Transverse colon (tissue), 4 donors: ENCODE measurements at places on chromosomes 13 and 19. TPM values are rescaled to one million over a fixed set of nuclear protein-coding genes. Genes with fewer than 3 reads are reported as not detected.

The UNC13A gene
- 0.27 TPM for total RNA-seq

The SLC1A6 gene
- total RNA-seq, result not detected

The CYP4F8 gene
- not detected for total RNA-seq

The TINCR gene
- total RNA-seq, result 45.3 TPM

The ZNF541 gene
- 0.16 TPM for total RNA-seq

The AP1M2 gene
- 48.4 TPM for total RNA-seq

The ZNF234 gene
- 10.1 TPM for total RNA-seq

The FGF14 gene
- under 0.01 TPM for total RNA-seq

The BEST2 gene
- 121 TPM for total RNA-seq

The ZBTB32 gene
- total RNA-seq, result not detected

The RETN gene
- total RNA-seq, result not detected

The ZNF681 gene
- 2.3 TPM for total RNA-seq

The MATK gene
- total RNA-seq, result not detected

The BORA gene
- 8.9 TPM for total RNA-seq

The STK24 gene
- total RNA-seq, result 123 TPM

The TPGS1 gene
- 44.1 TPM for total RNA-seq

The ELSPBP1 gene
- total RNA-seq, result not detected

The RASIP1 gene
- total RNA-seq, result 3.8 TPM

The SIGLEC8 gene
- 0.27 TPM for total RNA-seq

The ANGPTL4 gene
- 2.3 TPM for total RNA-seq

The PDE4C gene
- 3.6 TPM for total RNA-seq

The PDX1 gene
- total RNA-seq, result not detected

The APOC4 gene
- not detected for total RNA-seq

The PCSK4 gene
- total RNA-seq, result 9.7 TPM

The FFAR2 gene
- 0.32 TPM for total RNA-seq

The ALG5 gene
- total RNA-seq, result 5.2 TPM

The GPC5 gene
- total RNA-seq, result not detected

The CRYL1 gene
- total RNA-seq, result 188 TPM

The ATP11A gene
- 14.0 TPM for total RNA-seq

The ZNF253 gene
- 14.9 TPM for total RNA-seq

The COL5A3 gene
- 11.6 TPM for total RNA-seq

The LRP3 gene
- 23.6 TPM for total RNA-seq

The LTBP4 gene
- 477 TPM for total RNA-seq

The ZNF208 gene
- total RNA-seq, result not detected

The SELENOV gene
- total RNA-seq, result not detected

The ETHE1 gene
- 459 TPM for total RNA-seq

The SYT5 gene
- total RNA-seq, result not detected

The ZNF320 gene
- 23.1 TPM for total RNA-seq

The CPAMD8 gene
- 1.4 TPM for total RNA-seq

The ARRDC5 gene
- total RNA-seq, result not detected

The FOSB gene
- 64.7 TPM for total RNA-seq

The RNF225 gene
- total RNA-seq, result not detected
